AG09319 (cell line): ENCODE measurements at places on chromosomes 5 and 9.

DNA sequence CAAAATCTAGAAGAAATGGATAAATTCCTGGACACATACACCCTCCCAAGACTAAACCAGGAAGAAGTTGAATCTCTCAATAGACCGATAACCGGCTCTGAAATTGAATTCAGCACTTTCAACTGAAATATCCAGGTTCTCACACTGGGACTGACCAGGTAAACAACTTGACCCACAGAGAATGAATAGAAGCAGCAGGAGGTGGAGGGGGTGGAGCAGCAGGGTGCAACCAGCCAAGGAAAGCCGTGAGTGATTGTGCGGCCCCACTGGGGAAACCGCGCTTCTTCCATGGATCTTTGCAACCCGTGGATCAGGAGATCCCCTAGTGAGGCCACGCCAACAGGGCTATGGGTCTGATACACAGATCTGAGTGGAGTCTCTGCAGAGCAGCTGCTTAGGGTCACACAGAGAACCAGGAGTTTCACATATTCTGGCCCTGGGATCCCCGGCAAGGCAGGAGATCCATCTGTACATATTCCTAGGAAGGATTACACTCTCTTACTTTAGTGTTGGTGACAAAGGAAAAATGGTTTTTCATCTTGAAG, 181.5 kb downstream of the SLCO4C1 start:
- no peak for DNase-seq

- no peak for DNase-seq
Measured at GRCh38 chr5:110371725-110372041, 354.8 kb downstream of the TMEM232 start.

- DNase-seq: peak; percentile 18
Measured at GRCh38 chr5:180868960-180869359, 7.9 kb upstream of the ZFP62 start.

GRCh38 chr5:107808671-107809137, 138.0 kb upstream of the EFNA5 start:
- DNase-seq: no peak

GRCh38 chr5:169011009-169011408, 289.9 kb downstream of the SLIT3 start:
- no peak for DNase-seq

- DNase-seq: no peak
Measured at GRCh38 chr9:87515588-87516221, 18.0 kb downstream of the DAPK1 start.

DNA sequence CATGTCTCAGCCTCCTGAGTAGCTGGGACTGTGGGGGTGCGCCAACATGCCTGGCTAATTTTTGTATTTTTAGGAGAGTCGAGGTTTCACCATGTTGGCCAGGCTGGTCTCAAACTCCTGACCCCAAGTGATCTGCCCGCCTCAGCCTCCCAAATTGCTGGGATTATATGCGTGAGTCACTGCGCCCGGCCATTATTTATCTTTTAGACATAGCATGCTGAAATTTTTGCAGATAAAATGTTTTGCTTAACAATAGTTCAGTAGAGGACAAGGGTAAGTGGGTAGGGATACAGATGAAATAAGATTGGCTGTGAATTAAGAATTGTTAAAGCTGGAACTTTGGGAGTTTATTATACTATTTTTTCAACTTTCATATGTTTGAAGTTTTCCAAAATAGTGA, 150.8 kb upstream of the GRHPR start:
- no peak for DNase-seq

GRCh38 chr9:76725011-76725546, 39.2 kb upstream of the PCA3 start:
- no peak for DNase-seq

DNA sequence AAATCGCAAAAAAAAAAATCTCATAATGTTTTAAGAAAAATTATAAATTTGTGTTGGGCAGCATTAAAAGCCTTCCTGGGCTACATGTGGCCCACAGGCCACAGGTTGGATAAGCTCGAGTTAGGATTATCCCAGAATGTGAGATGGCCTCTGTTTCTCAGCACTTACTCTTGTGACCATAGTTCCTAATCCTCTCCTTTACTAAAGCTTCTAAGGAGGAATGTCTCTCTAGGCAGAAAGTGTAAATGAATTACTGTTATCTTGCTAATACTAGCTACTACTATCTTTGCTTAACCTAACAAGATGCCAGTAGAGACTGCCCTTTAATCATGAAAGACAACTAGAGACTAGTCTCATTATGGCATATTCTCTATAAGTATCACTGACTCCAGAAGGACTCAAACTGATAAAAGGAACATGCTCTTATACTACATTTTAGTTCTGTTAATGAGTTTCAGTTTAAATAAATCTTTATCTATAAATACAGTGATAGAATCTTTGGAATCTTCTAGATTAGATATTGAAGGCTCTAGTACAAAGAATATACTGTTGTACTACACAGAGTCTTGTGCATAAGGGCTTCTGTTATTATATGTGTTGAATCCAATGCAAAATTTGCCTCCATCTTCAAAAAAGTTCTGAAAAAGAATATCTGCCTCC, 13.8 kb downstream of the INVS start:
- no peak for DNase-seq

GRCh38 chr9:73981405-73981804, 515.7 kb upstream of the RORB start:
- DNase-seq: no peak

DNA sequence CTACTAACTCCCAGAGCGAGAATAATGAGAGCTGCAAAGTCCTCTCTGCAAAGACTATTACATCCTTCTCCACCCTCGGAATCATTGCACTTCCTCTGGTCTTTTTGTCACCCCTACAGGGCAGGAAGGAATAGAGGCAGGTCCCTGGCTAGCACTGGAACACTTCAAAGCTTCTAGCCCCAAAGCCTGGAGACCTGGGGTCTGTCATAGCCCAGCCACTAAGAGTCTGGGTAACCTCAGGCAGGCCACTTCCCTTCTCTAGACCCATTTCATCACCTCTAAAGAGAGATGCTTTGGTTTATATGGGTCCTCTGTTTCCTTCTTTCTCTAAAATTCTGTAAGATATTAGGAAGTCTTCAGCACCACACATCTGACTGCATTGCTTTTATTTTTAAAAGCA, 6.7 kb downstream of the ADRB2 start:
- no peak for DNase-seq

DNA sequence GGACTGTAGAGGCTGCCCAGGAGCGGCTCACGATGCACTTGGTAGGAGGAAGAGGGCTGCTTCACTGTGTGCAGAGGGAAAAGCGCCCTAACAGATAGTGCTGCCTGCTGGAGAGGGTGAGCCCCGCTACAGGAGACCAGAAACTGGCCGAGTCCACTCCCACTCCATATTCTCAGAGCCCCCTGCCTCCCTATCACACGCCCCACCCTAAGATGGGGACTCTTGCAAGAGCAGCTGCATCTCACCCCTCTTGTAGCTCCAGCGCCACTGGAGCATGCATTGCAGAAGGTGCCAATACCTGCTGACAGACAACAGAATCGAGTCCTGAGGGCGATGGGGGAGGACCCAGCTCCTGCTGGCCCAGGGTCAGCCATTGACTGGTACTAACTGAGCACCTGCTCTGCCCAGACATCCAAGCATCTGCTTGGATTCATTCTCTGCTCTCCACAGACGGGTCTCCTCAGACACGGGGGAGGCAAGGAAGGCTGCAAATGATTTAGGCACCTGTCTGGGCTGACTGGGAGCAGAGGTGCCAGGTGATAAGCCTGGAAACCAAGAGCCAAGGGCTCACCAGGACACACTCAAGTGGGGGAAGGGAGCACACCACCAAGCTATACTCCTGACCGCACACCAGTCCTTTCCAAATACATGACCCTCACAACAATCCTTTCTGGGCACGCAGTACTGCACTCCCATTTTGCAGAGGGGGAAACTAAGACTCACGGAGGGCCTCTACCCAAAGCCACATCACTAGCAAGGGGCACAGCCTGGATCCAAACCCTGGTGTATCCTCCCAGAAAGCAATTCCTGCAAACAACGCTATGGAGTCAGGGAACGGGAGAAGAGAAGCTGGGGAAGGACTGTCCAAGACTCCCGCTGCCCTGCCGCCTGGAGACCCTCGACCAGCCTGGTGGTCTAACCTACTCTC, 1.6 kb downstream of the BICD2 start:
- DNase-seq: no peak

- DNase-seq: no peak
Measured at GRCh38 chr5:115985802-115986757, 23.8 kb downstream of the LVRN start.

DNA sequence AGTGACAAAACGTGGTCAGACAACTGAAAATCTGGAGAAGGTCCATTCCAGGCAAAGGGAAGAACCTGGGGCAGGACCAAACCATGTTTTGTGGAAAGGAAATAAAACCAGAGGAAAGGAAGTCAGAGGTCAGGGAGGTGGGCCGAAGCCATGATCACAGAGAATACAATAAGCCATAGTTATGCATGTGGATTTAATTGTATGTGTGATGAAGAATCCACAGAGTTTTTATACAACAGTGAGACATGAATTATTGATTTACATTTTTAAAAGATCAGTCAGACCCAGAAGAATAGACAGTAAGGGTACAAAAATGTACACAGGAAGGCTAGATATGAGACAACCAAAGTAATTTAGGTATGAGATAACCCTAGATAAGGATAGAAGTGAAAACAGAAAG, 20.8 kb downstream of the TTC33 start:
- DNase-seq: no peak

GRCh38 chr9:94681508-94681907, 42.2 kb upstream of the FBP1 start:
- no peak for DNase-seq
